Osteoblast (primary cell): ENCODE measurements at places on chromosomes 1 and 21.

DNA sequence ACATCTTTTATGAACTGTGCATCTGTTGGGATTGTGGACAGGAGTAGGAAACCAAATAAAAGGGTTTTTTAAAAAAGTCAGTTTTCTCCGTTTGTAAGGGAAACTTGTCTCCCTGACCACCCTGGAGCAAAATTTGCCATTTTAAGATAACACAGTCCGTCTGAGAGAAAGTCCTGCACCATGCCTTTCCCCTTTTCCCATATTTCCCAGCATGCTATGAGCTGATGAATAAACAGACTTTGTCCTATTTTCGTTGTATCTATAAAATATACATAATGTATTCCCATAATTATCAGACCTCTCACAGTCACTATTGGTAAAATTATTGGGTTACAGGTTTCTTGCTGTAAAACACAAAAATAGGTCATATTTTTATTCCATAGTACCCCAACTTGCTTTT lies 1.7 kb upstream of the AKT3 start:
- no peak for DNase-seq

DNA sequence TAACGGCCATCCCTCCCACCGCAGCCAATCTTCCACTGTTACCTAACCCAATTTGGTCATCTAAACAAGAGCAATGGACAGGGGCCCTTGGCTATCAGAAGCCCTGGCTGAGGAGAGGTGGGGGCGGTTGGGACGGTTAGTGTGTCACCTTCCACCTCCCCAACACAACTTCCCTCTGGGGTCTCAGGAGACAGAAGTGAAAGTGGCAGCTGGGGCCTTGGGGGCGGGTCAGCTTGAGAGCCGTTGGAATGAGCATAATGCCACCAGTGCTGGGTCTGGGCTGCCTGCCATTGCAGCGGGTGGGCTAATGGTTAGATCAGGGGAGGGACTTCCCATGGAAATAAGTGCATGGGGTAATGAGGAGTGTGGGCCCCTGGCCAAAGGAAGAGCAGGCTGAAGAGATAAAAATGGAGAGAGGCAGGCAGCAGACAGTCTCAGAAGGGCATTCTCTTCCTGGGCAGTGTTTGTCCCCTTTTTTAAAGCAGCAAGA lies 7.9 kb downstream of the MEF2D start:
- peak; percentile 65 for DNase-seq

- DNase-seq: peak; percentile 30
These were observed 13.3 kb downstream of the COL9A2 start for GRCh38 chr1:40303790-40304189.

GRCh38 chr1:240008298-240008697 lies 83.4 kb upstream of the FMN2 start:
- no peak for DNase-seq

- no peak for DNase-seq
These were observed 43.8 kb downstream of the RHBG start for GRCh38 chr1:156412653-156413321.

- DNase-seq: peak; percentile 18
These were observed 2.0 kb downstream of the GRHL3 start for GRCh38 chr1:24321126-24321525.

- no peak for DNase-seq
These were observed 58.0 kb downstream of the SDCCAG8 start for GRCh38 chr1:243313635-243314536.

GRCh38 chr1:160522622-160523345 lies at the start of gene SLAMF6:
Gene SLAMF6 (minus strand): TSS chr1:160523255. CDS start chr1:160523192, 63 bp downstream.
- no peak for DNase-seq

- DNase-seq: no peak
These were observed 79.5 kb downstream of the STUM start for GRCh38 chr1:226627924-226628611.
